ENCODE measurements at places on chromosomes 4 and X.

GRCh38 chr4:169337510-169337909 is 66.8 kb upstream of the SH3RF1 start:
- DNase-seq, result no peak

DNA sequence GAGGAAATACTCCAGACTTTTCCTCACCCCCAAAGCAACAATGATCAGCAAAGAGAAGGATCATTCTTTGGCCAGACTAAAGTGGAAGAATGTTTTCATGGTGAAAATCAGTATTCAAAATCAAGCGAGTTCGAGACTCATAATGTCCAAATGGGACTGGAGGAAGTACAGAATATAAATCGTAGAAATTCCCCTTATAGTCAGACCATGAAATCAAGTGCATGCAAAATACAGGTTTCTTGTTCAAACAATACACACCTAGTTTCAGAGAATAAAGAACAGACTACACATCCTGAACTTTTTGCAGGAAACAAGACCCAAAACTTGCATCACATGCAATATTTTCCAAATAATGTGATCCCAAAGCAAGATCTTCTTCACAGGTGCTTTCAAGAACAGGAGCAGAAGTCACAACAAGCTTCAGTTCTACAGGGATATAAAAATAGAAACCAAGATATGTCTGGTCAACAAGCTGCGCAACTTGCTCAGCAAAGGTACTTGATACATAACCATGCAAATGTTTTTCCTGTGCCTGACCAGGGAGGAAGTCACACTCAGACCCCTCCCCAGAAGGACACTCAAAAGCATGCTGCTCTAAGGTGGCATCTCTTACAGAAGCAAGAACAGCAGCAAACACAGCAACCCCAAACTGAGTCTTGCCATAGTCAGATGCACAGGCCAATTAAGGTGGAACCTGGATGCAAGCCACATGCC is 89.7 kb downstream of the TET2 start:
- DNase-seq, result no peak

GRCh38 chr4:119615068-119615719 is 13.4 kb downstream of the PDE5A start:
- no peak for DNase-seq

DNA sequence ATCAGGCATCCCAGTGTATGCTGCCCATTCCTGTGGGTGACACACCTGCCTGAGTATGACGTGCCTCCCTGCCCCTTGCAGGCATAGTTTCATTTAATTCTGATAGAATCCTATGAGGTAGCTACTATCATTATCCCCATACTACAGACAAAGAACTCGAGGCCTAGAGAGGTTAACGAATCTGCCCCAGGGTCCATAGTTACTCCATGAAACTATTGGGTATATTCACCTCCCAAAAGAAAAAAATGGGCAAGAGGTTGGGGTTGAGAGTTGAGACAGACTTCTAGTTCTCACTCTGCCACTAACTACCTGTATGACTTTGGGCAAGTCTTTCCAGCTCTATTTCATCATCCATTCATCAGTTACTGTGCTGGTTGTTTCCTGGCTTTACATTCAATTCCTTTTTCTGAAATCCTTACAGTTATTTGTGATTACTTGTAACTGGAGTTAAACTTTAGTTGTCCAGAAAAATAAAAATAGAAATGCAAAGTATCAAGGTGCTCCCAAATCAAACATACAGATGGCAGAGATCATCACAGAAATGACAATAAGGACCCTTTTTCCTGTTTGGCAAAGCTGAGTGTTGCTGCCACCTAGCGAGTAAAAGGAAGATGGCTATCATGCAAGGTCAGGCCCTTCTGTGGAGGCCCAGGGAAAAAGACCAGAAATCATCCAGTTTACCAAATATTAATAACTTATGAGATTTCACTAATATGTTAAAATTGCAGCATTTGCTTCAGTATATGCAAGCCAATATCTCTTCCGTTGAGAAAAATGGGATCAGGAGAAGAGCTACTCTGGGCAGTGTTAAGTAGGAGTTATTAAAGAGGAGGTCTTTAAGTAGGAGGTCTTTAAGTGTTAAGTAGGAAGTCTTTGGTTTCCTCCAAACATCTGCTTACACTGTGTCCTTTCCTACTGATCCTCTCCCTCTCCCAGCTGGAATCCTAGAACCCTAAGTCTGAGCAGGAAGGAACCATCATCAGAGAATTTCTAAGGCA is 17.1 kb upstream of the MAP7D3 start:
- DNase-seq, result peak; percentile 68

DNA sequence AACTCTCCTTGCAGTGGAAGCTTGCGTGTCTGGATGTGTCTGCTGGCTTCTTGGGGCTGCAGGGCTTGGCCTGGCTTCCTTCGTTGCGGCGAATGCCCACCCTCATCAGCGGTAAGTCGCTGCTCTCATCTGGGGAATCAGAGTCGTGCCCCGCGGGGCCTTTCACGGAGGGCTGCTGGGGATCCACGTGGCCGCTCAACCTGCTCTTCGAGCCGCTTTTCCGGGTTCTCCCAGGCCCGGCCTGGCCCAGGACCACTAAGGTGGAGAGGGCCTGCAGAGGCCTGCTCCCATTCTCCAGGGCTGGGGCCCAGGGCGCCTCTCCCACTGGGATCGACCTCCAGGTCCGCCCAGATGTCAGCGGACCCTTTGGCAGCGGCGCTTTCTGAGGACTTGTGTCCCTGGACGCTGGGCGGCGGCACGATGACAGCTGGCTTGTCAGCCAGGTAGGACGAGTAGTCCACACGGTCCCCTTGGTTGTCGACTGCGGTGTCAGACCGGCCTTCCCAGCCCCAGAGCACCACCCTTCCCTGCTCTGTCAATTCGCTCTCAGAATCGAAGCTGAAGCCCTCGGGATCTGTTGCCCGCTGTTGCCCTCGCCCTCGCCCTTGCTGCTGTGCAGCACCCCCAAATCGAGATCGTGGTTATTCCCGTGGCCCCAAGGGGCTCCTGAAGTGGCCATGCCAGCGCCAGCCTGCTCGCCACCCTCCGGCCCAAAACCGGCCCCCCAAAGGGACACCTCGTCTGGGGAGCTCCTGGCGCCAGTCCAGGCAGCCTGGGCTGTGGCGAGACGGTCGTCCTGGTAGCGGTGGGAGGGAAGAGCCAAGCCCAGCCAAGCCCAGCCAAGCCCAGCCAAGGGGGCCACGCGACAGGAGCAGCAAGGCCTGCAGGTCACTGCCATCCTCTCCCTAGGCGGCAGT is 37.8 kb upstream of the NHSL2 start:
- peak; percentile 38 for DNase-seq

GRCh38 chr4:147498031-147498660 is 17.2 kb downstream of the EDNRA start:
- no peak for DNase-seq

DNA sequence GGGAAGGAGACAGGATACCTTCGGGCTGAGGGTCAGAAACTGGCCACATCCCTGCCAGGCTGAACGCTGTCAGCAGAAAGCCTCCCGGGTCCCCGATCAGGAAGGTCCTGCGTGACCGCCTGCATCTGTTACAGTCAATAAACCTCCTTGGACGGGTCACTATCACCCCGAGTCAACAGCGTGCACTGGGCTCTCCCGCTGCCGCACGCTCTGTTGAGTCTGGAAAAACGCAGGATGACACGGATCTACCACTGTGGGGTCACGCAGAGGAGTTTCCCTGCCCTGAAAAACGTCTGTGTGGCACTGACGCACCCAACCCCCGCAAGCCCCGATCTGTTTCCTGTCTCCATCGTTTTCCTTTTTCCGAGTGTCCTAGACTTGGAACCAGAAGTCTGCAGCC is 12.1 kb downstream of the PPP2R3B start:
- DNase-seq, result no peak

DNA sequence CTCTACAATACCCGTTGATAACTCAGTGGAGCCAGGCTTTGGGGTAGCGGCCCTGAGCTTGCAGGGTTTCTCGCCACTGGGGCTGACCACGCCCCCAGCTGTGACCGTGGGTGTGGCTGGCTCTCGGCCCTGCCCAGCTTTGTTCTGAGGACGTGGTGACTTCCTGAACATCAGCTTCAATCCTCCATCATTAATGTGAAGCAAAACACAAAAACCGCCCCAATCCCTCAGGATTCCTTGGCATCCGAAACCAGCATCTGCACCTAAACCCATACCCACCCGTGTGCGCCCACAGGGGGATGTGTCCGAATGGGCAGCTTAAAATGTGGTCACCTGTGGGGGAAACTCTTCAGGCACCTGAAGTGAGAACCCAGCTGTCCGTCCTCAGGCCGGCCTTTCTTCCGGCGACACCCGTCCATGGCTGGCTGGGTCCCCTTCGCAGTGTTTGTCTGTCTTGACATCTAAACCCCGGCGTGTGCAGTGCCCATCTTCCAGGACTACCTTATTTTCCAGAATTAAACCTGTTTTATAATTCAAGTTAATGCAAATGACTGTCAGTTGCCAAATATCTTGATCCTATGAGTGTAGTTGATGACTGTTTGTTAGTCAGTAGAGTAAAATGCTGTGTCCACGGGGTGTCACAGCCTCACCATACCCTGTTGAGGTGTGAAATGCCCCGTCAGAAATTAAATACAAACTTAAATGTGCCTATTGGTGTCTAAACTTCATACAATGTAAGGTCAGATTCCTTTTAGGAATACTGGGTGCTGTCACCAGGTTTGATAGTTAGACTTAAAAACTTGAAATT is 27.3 kb downstream of the NELFA start:
- DNase-seq, result peak; percentile 87

DNA sequence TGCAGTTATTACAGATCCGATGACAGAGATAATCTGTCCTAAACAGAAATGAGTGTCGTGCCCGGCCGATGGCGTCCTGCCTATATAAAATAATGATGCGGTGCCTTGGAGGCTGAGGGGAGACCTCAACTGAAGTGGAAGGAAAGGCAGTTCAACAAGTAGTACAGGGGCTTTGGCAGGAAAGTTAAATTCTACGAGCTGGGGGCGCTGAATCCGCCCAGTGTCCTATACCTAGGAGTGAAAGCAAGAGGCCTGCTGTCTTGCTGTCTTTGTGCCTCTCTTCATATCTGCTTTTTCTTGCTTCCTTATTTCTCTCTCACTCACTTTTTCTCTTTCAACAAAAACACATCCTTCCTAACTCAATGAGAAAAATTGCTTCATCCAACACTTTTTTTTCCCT is 82.2 kb upstream of the PRPS2 start:
- peak; percentile 86 for DNase-seq

DNA sequence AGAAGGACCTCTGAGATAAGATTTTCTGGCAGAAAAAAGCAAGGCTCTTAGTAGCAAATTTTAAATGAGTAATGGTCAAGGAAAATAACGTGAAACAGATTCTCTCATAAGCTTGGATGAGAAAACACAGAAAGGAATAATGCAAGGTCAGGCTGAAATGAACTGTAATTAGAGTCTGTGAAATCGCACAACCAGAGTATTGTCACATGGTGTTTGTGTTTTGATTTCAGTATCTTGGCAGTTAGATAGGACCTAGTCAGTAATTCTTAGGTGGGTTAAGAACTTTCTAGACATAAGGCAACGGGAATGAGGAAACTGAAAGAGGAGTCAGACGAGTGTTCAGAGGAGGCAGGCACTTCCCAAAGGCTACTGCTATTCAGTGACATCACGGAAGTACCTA is 34.6 kb downstream of the LIMCH1 start:
- no peak for DNase-seq

DNA sequence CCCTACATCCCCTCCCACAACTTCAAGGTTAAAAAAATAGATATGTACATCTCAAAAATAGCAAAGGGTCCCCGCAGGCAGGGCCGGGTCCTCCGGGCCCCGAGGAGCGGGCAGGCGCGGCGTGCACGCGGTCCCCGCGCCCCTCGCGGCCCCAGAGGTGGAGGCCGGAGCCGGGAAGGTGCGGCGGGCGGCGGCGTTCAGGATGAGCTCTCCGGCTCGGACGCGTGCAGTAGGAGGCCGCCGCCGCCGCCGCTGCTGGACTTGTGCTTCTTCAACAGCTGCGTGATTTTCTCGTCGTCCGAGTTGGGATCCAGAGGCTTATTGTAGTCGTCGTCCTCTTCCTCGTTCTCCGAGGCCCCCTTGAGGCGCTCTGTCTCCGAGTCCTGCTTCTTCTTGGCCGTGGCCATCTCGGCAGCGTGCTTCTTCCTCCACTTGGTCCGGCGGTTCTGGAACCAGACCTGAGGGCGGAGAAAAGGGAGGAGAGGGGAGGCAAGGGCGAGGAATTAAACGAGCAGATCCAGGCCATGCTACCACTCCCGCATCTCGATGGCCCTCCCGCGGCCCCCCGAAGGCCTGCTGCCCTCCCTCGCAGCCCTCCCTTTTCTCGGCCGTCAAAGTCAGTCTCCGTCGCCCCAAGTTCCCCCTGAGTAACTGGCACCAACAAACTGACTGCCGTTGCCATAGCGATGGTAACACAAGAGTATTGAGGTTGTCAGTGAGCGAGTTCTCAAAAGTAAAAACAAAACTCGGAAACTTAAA is 5.8 kb downstream of the NKX6-1 start:
- peak; percentile 88 for DNase-seq

DNA sequence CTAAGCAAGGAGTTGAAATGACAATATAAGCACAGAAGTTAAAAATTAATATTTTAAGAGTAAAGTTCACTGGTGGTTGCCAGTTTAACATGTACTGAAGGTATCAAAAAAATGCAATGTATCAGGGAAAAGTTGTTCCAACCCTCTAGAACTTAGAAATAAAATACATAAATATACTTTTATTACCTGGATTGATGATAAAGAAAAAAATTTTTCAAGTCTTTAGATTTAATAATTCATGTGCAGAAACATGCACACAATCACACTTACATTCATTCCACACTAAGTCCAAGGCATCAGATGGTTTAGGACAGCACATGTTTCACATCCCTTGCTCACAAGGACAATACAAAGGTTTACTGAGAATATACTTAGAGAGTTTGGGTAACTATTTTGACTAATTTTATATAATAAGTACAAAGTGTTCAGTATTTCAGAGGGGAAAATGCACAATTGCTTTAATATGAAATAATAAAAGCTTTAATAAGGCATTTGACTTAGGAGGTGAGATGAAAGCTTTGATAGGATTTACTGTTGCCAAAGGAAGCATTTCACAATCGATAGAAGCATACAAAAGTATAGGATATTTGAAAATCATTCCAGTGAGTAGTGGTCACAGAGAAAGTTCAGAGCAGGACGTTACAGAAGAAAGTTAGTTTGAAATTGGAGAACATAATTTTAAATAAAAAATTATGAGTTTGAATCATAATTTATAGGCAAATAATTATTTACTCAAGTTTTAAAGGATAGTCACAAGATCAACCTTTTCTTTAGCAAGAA is 392 bp upstream of the UGT2A3 start:
- DNase-seq, result no peak

GRCh38 chr4:121998024-121998423 is 46.2 kb upstream of the TRPC3 start:
- DNase-seq, result peak; percentile 68

GRCh38 chr4:103719830-103720207 is at the start of gene TACR3:
Gene TACR3 (minus strand): TSS chr4:103719985. CDS start chr4:103719675, 310 bp downstream.
- DNase-seq, result no peak

GRCh38 chrX:97326456-97326855 is 442.7 kb downstream of the RPA4 start:
- DNase-seq, result no peak

DNA sequence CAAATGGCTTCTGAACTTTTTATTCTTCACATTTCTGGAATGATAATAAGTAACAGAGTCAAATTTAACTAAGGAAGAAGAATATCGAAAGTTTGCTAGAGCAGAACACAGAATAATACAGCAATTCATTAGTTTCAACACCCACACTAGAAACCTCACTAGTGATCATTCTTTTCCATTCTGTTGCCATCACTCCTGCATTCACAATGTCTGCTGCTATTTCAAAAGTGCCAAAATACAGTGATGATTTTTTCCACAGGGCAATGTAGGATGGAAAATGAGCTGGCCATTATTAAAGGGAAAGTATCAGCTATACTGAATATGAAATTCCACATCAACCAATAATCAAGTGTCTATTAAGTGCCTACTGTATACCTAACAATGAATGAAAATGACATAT is 186.7 kb downstream of the USP46 start:
- no peak for DNase-seq

- DNase-seq, result peak; percentile 41
These were observed 449.1 kb upstream of the NDST4 start for GRCh38 chr4:115562506-115562905.

Data from endodermal cell (in vitro differentiated cells).